CD4-positive, alpha-beta T cell treated with Interleukin-21 for 1 hour (primary cell): ENCODE measurements at places on chromosomes 2 and 18.
A peak's percentile ranks its signal among the peaks of the same experiment; 100 is the strongest.

DNA sequence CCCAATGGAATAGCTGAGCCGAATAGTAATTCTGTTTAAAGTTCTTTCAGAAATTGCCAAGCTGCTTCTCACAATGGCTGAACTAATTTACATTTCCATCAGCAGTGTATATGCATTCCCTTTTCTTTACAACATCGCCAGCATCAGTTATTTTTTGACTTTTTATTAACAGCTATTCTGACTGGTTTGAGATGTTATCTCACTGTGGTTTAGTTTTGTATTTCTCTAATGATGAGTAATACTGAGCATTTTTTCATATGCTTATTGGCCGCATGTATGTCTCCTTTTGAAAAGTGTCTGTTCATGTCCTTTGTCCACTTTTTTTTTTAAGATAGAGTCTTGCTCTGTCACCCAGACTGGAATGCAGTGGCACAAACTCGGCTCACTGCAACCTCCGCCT lies 100.7 kb downstream of the C2orf74 start:
- no peak for DNase-seq

GRCh38 chr2:239019183-239019581 lies 171.3 kb downstream of the TWIST2 start:
- DNase-seq, result no peak

DNA sequence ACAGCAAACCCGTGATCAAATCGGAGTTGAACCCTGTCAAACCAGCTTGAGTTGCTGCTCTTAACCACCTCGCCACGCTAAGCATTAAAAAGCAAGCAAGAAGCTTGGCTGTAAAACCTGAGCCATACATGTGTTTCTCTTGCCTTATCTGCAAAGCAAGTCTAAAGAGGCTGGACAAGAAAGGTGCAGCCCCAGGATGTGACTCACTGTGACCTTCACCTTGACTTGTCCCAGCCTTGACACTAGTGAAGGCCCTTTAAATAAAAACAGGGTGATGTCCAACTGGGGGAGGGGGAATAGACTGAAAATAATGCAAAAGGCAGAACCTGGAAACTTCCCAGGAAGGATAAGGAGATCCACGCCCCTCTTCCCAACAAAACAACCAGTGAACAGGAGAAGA lies 127.6 kb upstream of the NPAS2 start:
- DNase-seq, result no peak

- no peak for DNase-seq
Measured at GRCh38 chr2:65436824-65437221, 4.4 kb upstream of the SPRED2 start.

GRCh38 chr2:71513096-71513495 lies 59.7 kb downstream of the DYSF start:
- DNase-seq, result no peak

- DNase-seq, result peak; percentile 55
Measured at GRCh38 chr2:157414050-157414449, 29.8 kb downstream of the CYTIP start.

GRCh38 chr2:107525406-107525805 lies 301.3 kb upstream of the RGPD4 start:
- DNase-seq, result no peak
